CD4-positive, alpha-beta T cell treated with Interleukin-6 at 100 ng/mL for 8 hours (primary cell): ENCODE measurements at places on chromosomes 2 and 18.

GRCh38 chr2:37211212-37211611, 14.9 kb downstream of the CEBPZOS start:
- DNase-seq: no peak

DNA sequence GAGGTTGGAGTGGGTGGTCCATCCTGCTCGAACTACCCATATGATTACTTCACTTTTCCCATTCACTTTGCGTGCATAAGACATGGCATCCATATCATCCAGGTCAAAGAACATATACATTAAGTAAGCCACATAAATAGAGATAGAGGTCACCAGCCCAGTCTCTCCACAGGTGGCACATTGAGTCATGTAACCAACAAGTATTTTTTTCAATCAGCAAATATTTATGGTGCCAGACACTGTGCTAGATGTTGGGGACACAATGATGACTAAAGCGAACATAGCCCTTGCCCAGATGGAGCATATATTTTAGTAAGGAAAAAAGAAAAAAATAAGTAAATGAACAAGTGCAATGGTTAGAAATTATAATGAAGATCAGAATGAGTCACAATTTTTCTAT, 83.6 kb upstream of the LCLAT1 start:
- DNase-seq: no peak

GRCh38 chr2:162435676-162436075, 91.7 kb downstream of the GCA start:
- DNase-seq: no peak

DNA sequence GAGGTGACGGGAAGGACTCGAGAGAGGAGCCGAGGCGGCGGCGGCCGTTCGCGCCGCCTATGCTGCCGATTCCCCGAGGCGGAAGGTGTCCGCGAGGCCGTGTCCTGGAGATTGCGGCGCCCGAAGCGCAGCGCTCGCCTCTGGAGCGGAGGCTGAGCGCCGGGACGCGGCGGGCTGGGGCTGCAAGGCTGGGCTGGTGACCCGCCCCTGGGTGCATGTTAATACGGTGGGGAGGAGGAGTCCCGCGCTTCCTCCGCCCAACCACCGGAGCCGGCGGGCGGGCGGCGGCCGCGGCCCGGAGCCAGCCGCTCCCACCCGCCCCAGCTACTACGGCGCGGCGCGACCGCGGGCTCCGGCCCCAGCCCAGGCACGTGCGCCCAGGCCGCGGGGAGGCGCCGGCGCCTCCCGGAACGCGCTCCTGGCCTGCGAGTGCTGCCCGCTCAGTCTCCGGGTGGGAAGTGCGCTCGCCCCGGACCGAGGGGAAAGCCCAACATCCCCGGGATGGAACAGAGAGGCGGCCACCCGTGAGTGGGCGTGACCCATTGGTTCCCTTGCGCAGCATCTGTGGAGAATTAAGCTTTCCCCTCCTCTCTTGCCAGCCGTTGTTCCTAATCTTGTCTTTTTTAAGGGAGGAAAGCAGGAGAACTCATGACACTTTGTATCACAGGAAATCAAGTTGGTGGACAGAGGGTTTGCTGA, at the start of gene DLGAP1:
DLGAP1 (minus strand) TSS at position 195 of the 699 bp plus-strand sequence.
- DNase-seq: no peak

DNA sequence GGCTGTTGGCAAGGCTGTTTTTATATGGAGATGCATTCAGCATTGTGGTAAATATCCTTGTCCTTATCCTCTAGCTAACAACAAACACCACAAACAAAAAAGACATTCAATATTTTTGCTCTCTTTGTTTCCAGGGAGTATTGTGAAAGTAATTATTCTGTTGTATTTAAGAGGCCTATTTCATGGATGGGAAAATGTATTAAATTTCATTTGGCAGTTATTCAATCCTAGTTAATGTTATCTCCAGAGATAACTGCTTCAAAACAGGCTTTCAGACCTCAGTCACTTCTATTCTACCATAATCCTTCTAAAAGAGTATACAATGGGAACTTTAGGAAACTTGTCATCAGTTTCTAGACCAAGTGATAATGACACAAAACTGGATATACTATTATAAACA, 280.5 kb upstream of the CCDC68 start:
- no peak for DNase-seq

DNA sequence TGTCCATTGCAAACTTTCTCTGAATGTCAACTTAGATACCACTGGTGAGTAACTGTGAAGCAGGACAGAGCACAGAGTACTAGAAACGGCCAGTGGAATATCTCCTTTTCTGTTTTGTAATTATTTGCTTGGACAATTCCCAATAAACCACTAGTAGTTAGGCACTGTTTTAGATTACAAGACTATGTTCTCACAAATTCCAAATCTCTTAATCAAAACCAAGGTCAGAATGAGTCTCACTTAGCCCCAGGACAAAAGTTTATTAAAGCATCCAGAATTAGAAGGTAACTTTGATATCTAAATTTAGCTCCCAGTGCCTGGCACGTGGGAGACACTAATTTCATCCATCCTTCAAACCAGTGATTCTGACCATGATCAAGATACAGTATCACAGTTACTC, 89.0 kb downstream of the ZNF521 start:
- DNase-seq: no peak

GRCh38 chr2:75224636-75225094, 25.3 kb upstream of the TACR1 start:
- DNase-seq: no peak

- DNase-seq: no peak
These were observed 104.2 kb downstream of the ACKR3 start for GRCh38 chr2:236673823-236674185.

DNA sequence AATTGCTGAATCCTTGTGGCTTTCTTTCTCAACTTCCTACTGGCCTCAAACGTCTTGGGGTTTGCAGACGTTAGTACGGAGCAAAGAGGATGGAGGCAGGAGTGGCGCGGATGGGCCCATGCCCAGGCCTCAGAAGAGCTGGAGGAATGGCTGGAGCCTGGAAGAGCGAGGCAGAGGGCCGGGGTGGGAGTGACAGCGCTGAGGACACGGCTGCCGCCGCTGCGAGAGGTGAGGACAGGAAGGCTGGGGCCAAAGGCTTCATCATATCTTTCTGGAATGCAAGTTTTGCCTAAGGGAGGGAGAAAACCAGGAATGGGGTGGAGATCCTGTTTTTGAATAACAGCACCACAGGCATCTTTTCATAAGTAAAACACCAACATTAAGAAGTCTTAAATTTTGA, 178.5 kb upstream of the SESTD1 start:
- DNase-seq: no peak

DNA sequence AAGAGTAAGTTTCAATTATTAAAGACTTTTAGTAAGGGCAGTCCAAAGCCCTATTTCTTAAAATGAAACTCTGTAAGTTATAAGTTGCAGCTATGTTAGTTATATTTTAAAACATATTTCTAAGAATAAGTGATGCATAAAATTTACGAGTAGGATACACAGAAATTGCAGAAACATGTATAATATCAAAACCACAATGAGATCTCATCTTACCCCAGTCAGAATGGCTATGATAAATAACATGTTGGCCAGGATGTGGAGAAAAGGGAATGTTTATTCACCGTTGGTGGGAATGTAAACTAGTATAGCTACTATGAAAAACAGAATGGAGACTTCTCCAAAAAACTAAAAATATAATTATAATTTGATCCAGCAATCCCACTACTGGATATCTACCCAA, 201.2 kb downstream of the CBLN2 start:
- DNase-seq: no peak

DNA sequence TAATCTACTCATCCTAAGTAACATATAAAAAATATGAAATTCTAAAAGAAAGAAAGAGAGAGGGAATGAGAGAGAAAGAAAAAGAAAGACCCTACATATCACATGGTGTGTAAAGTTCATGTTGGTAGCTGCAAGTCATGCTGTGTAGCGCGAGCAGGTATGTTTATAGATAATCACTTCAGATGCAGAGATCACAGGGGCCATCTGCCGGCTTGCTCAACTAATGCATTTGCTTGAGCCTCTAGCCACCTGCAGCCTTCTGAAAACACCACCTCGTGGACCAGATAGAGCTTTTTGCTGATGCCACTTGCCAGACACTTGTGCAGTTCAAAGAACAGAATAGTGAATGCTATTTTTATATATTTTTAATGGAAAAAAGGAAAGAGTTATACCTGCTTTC, 37.6 kb downstream of the CDH7 start:
- no peak for DNase-seq

DNA sequence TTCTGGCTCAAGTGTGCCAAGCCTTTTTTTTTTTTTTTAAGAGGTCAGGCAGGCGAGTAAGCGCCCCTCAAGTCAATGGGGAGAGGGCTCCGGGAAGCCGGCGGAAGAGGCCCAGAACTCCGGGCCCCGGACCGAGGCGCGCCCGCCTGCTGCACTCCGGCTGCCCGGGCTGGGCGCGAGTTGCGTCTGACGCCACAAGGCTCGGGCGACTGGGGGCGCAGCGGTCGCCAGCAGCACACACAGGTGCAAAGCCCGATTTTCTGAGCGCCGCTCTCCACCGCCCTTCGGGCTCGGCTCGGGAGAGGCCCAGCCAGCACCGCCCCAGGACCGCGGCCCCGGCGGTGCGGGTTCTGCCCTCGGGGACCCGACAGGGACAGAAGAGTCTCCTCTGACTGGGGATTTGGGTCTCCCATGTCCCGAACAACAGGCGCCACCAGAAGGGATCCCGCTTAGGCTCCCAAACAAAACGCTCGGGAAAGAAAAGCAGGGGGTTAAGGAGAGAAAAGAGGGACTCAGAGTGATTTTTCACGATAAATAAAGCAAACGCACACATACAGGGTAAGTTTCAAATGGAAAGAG, 787 bp downstream of the ERBB4 start:
- no peak for DNase-seq

GRCh38 chr2:98623657-98624056, 15.3 kb downstream of the UNC50 start:
- no peak for DNase-seq

DNA sequence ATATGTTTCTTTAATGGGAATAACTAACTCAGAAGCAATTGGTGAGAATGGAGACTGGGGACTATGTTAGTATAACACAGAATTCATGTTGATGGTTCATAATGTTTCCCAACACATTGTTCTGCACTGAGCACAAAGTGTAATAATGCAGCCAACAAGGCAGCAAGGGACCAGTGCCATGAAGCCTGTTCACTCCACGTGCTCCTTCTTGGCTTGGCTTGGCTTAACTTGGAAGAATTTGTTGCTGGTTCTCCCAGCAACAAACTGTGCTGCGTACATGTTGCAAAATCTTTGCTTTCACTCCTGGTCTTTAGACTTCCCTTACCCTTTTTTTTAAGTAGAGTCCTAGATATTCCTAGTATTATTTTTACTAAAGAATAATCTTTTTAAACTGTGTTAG, 129.7 kb downstream of the MAP3K20 start:
- DNase-seq: no peak

DNA sequence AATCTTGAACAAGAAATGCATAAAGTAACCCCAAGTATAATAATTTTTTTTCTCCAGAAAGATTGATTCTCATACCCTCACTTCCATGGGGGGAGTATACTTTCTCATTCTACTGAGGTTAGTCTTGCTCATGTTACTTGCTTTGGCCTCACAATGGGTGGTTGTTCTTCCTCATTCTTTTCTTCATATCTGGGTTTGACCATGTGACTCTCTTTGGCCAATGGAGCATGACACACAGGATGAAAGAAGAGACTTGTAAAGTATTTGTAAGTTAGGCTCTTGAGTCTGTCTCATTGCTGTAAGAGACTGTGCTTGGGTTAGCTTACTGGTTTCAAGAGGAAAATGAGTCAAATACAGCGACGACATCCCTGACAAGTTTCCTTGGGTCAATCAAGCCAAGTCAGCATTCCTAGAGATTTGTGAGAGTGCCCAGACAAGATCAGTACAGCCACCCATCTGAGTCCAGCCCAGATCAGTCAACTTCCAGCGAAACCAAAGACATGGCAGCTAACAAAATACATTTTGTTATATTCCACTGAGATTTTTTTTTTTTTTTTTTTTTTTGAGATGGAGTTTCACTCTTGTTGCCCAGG, 970.2 kb downstream of the BCL11A start:
- no peak for DNase-seq

GRCh38 chr18:10544093-10544748, 18.4 kb downstream of the NAPG start:
- DNase-seq: no peak

- no peak for DNase-seq
These were observed 106.4 kb upstream of the NCKAP5 start for GRCh38 chr2:133674433-133675331.

DNA sequence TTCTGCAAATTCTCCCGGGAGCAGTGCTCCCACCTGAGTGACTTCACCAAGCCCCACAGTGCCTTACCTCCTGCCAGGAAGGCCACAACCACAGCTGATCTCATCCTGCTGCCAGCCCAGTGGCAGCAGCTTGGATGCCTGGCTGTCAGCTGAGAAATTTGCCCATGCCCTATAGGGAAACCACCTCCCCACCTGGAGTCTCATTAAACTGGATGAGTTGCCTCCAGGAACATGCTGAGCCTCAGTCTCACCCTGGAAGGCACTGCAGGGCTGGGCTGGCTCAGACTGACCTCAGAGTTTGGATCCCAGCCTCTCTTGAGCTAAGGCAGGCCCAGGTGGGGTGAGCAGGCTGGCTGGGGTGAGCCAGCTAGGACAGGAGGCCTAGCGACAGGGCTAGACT, 23.3 kb downstream of the REEP1 start:
- no peak for DNase-seq

DNA sequence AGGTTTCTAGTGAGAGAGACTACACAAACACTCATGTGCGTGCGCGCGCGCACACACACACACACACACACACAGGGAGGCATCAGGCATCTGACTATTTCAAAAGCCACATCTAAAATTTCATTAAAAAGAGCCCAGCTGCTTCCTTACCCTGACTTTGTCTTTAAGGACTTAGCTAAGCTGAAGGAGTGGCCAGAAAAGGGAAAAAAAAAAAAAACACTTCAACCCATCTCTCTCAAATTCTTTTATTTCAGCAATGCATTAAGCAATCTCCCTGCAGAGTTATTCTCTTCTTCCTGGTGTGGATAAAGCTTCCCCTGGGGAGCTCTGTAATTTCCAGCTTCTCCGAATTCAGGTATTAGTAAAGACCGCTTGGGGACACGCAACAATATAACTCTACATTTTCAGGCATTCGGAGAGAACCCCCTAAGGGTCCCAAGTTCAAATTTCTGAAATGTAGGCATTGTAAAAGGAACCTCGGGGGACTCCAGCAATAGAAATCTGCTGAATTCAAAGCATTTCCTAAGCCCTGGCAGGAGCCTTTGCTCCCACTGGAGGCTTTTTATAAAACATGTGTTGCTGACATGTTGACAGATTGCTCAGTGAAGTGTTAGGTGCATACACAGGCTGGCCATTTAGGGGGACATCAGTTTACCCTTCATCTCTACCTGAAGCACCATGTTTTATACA, 67.0 kb downstream of the ZNF521 start:
- DNase-seq: no peak

- no peak for DNase-seq
These were observed 106.7 kb downstream of the DTNB start for GRCh38 chr2:25566694-25567093.

DNA sequence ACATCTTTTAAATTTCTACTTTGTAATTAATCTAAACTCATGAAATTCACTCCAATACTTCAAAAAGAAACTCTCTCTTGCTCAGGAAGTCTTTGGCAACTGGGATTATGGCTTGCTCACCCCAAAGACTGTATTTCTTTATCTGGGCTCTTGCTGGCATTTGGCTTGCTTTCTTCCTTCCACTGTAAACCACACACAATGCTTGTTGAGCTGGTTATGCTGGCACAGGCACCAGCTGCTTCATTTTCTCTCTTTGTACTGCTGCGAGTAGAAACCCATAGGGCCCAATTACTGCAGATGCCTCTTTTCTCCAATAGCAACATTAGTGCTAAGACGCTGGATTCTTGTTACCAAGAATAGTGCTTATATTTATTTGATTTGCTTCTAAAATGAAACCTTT, 51.4 kb downstream of the SLC38A11 start:
- no peak for DNase-seq
